H7 (cell line): ENCODE measurements at places on chromosomes 13 and 19.

DNA sequence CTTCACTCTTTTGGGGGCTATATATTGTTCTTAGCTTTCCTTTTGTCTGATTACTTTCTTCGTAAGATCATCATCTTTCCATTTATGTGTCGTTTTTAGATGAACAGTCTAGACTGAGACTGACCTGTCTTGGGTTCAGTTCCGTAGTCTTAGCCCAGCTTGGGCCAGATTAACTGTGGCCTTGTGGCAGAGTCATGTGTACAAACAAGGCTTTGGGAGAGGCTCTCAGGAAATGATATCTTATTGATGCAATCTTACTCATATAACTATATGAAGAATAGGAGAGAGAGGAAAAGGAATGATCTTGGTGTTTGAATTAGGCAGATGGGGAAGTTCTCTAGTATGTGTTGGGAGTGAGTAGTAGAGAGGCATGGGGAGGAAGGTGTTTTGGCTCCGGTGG, 6.8 kb upstream of the ERCC5 start:
- no peak for DNase-seq

DNA sequence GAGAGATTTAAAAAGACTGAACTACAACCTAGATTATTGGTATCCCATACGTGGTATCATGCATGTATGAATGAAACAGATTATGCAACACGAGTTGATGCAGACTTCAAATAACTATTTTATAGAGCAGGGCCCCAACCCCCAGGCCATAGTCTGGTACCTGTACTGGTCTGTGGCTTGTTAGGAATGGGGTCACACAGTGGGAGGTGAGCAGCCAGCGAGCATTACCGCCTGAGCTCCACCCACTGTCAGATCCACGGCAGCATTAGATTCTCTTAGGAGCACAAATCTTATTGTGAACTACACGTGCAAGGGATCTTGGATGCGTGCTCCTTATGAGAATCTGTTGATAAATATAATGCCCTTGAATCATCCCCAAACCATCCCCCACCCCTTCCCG, 320.2 kb downstream of the TBC1D4 start:
- DNase-seq, result peak; percentile 2

GRCh38 chr13:74575729-74576125, 441.5 kb upstream of the KLF12 start:
- DNase-seq, result peak; percentile 78

GRCh38 chr13:46615888-46616531, 63.0 kb downstream of the LRCH1 start:
- DNase-seq, result no peak

DNA sequence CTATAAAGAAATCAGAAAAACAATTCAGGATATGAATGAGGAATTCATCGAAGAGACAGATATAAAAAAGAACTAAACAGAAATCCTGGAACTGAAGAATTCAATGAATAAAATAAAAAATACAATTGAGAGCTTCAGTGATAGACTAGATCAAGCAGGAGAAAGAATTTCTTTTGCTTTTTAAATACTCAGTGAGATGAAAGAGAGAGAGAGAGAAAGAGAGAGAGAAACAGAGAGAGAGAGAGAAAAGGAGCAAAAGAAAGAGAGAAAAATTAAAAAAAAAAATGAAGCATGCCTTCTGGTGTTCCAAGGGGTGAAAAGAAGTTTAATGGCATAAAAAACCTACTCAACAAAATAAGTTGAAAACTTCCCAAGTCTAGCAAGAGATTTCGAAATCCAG, 22.0 kb upstream of the SLC7A9 start:
- DNase-seq, result no peak

GRCh38 chr13:42968906-42969305, 23.1 kb downstream of the EPSTI1 start:
- DNase-seq, result peak; percentile 51
